ENCODE measurements at places on chromosomes 1 and 21.

DNA sequence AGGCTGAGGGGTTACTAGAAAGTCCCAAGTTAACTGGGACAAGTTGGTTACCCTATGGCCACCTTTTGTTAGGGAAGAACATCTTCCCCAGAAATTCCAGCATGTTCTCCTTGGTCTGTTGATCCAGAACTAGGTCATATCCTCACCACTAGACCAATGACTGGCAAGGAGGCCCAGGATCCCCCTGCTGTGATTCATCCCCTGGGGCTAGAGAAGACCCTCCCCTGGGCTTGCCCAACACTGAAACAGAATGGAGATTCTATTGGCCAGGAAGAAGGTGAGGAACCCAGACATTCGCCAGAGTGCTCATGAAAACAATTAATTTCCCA is 90.1 kb upstream of the SIM2 start:
- DNase-seq: no peak

- no peak for DNase-seq
Observed at GRCh38 chr1:97806326-97806725, 114.5 kb downstream of the DPYD start.

- no peak for DNase-seq
Observed at GRCh38 chr21:46442938-46443337, 15.8 kb upstream of the DIP2A start.

- DNase-seq: no peak
Observed at GRCh38 chr1:36419569-36419968, 21.9 kb upstream of the LSM10 start.

DNA sequence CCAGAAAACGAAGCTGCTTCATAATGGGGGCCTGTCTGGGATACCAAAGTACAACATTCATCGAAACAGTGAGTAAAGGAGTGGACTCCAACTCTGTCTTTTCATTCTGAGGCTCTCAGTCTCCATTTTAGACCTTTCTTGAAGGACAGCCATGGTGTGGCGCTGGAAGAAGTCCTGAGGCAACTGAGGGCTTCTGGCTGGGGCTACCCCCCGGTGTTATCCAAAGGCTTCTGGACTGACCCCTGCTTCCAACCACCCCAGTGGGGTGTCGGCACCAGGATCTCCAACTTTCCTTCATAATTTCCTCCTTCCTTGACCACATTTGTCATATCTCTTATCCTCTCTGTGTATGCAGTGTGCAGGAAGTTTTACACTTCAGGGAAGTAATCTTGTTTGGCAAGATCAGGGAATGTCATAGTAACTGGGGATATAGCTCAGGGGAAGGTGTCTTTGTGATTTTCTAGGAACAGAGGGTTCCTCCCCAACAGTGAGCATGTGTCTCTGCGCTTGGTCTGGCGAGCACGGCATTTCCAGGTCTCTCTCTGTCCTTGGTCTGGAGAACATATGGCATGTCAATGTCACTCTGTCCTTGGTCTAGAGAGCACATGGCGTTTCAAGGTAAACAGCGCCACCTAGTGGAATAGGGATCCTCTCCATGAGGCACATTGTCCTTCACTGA is 19.4 kb upstream of the BSDC1 start:
- peak; percentile 83 for DNase-seq

GRCh38 chr21:39712976-39713375 is 32.0 kb upstream of the IGSF5 start:
- no peak for DNase-seq

GRCh38 chr1:6157132-6157527 is 23.0 kb downstream of the CHD5 start:
- DNase-seq: no peak

GRCh38 chr1:30659702-30660101 is 63.7 kb downstream of the MATN1 start:
- no peak for DNase-seq
